ENCODE measurements at places on chromosomes 16 and 17.
A peak's percentile ranks its signal among the peaks of the same experiment; 100 is the strongest.

GRCh38 chr17:18181358-18181757 lies 2.3 kb upstream of the ALKBH5 start:
- no peak for DNase-seq

DNA sequence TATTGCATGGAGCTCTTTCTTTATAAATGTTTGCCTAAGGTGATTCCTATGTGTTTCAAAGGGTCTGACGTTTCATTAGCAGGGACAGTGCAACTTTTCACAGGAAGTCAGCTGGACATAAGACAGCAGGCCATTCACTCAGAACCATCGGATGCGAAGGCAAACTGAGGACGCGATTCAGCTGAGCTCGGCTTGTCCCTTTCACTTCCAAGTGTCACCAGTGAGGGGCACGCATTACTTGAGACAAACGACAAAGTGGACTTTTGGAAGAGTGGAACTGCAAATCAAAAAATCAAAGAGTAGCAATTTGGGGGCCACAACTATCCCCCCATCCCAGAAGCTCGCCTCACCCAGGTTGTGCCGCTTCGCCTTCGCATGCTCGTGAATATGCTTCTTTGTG lies 14.6 kb downstream of the USP22 start:
- no peak for DNase-seq

GRCh38 chr16:85637061-85637807 lies 24.1 kb downstream of the GSE1 start:
- no peak for DNase-seq

- no peak for DNase-seq
Measured at GRCh38 chr17:15281909-15282308, 16.8 kb upstream of the PMP22 start.

GRCh38 chr17:77962348-77962747 lies 3.8 kb downstream of the TNRC6C start:
- DNase-seq: no peak

- no peak for DNase-seq
Measured at GRCh38 chr16:19589106-19589505, 33.6 kb downstream of the VPS35L start.

DNA sequence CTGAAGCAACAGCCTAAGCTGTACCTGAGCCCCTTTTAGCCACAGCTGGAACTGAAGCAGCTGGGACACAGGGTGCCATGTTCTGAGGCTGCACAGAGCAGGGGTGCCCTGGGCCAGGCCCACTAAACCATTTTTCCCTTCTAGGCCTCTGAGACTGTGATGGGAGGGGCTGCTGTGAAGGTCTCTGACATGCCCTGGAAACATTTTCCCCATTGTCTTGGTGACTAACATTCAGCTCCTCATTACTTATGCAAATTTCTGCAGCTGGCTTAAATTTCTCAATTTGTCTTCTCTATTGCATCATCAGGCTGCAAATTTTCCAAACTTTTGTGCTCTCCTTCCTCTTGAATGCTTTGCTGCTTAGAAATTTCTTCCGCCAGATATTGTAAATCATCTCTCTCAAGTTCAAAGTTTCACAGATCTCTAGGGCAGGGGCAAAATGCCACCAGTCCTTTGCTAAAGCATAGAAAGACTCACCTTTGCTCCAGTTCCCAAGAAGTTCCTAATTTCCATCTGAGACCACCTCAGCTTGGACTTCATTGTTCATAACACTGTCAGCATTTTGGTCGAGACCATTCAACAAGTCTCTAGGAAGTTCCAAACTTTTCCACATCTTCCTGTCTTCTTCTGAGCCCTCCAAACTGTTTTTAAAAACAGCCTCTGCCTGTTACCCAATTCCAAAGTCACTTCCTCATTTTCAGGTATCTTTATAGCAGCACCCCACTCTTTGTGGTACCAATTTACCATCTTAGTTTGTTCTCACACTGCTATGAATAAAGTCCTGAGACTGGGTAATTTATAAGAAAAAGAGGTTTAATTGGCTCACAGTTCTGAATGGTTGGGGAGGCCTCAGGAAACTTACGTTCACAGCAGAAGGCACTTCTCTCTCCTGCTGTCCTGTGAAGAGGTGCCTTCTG lies 49.8 kb downstream of the TMEM100 start:
- DNase-seq: no peak

- no peak for DNase-seq
Measured at GRCh38 chr17:56898874-56899273, 15.0 kb downstream of the TRIM25 start.

- DNase-seq: peak; percentile 72
Measured at GRCh38 chr17:50681263-50682200, 26.2 kb downstream of the ANKRD40 start.

- DNase-seq: no peak
Measured at GRCh38 chr17:77323413-77324171, 182.8 kb downstream of the SEC14L1 start.

DNA sequence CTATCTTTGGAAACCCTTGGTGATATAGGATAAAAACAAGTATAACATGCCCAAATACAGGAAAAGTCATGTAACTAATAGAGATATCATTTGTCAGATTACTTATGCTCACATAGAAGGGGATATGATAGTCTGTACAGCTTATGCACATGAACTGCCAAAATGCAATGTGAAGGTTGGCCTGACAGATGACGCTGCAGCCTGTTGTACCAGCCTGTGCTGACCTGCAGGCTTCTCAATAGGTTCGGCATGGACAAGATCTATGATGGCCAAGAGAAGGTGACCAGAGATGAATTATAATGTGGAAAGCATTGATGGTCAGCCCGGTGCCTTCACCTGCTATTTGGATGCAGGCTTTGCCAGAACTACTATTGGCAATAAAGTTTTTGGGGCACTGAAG lies 12.7 kb downstream of the WFIKKN2 start:
- DNase-seq: no peak
